CD8-positive, alpha-beta T cell (primary cell): ENCODE measurements at places on chromosomes 3 and 15.

GRCh38 chr15:70605606-70606410, 157.6 kb downstream of the UACA start:
- DNase-seq: no peak

- no peak for DNase-seq
Measured at GRCh38 chr3:1954632-1955031, 144.0 kb upstream of the CNTN4 start.

GRCh38 chr15:96183867-96184266, 146.6 kb upstream of the NR2F2 start:
- DNase-seq: no peak

DNA sequence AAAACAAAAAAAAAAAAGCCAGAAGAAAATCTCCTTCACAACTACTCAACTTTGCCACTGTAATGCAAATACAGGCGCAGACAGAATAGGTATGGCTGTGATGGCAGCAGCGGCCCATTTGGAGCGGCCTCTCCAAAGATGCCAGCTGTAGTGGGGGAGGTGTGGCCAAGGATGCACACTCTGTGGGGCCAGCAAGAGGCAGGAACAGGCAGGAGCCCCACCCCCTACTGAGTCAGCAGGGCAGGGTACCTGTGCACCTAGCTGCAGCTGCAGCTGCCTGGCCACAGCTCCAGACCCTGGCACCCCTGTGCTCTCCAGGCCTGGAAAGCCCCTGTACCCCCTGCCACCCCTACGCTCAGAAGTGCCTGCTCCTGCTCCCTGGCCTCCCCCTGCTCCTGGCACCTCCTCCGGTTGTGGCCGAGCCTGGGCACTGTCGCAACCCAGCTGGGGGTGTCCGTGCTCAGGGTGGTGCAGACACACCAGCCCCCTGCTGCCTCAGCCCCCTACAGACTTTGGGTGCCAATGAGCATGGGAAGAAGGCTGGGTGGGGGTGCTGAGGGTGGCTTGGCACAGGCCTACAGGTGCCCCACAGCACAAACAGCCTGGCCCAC, 312.7 kb downstream of the ULK4 start:
- DNase-seq: no peak

- DNase-seq: no peak
Measured at GRCh38 chr3:129441782-129442181, 1.8 kb downstream of the IFT122 start.

DNA sequence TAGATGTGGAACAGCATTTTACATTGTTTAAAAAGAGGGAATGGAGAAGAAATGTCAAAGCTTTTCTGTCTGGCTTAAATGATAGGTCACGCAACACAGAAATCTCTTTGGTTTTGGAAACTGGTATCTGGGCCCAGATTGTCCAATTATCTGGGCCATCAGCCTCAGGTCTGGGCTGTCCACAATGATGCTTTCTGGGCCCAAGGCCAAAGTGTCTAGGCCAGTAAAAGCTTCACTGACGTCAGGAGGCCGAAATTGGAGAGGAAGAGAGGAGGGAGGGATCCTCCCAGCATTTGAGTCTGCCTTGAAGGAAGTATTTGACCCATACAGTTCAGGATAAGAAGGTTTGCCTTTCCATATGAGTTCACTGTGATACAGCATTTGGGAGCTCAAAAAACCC, 60.7 kb upstream of the ALDH1A3 start:
- no peak for DNase-seq

GRCh38 chr15:92112711-92113110, 259.2 kb downstream of the SLCO3A1 start:
- no peak for DNase-seq

DNA sequence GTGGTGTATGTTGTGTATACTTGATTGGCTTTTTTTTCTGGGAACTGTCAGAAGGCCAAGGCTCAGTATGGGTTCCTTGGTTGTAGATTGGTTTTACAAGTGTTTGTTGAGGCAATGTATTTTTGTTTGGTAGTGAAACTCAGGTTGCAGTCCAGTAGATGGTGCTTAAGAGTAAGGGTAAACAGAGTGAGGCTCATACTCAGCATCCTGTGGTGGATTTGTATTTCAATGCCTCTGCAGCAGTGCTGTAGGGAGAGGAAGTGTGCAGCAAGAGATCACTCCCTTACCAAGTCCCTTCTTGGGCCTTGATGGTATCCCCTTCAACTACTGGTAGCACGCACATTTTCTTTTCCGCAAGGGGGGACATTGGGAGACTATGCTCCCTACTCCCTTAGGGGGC, 428.5 kb upstream of the CNTN3 start:
- DNase-seq: no peak

GRCh38 chr15:70337277-70338186, 239.8 kb upstream of the TLE3 start:
- no peak for DNase-seq

DNA sequence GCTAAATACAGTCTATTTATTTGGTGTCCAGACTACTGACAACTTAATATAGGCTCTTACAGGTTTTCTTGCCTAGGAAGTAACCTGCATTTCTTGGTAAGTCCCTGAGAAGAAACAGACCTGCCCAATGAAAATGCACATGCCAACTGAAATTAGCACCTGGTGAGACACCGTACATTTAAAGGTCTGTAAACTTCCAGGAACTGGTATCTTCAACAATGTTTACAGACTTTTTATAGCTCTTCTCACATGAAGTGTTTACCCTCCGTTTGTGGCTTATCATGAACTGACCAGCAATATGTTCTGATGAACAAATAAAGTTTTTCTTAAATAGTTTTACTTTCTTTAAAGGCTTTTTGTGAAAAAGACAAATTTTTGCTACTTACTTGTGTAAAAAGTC, 93.3 kb downstream of the PCCB start:
- DNase-seq: no peak

- no peak for DNase-seq
Measured at GRCh38 chr3:87333393-87333892, 57.1 kb upstream of the POU1F1 start.

GRCh38 chr3:157921811-157922210, 184.4 kb downstream of the SHOX2 start:
- no peak for DNase-seq

DNA sequence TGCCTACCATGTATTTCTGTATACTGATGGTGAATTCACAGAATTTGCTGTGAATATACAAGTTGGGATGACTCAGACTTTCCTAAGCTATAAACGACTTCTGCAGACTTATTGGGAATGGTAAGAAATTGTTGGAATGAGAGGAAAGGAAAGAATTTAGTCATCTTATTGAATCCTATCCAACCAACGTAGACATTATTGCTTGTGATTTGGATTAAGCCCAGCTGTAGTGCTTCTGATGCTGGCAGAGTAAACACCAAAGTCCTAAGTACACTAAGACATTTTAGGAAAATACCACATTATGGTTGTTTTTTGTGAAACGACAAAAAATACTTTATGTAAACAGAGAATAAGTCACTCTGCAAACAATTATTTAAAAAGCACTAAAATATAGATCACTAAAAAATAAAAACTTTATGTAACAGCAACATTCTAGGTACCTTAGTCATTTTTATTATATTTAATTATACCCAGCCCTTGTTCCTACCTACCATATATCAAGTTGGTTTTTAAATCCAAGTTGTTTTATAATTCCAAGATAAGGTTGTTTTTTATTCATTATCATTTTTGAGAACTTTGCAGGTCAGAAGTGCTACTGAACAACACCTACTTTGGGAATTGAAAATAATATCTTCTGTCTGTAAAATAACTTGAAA, 99.2 kb upstream of the MLF1 start:
- DNase-seq: no peak

- DNase-seq: no peak
Measured at GRCh38 chr3:26202169-26202568, 412.3 kb downstream of the OXSM start.

DNA sequence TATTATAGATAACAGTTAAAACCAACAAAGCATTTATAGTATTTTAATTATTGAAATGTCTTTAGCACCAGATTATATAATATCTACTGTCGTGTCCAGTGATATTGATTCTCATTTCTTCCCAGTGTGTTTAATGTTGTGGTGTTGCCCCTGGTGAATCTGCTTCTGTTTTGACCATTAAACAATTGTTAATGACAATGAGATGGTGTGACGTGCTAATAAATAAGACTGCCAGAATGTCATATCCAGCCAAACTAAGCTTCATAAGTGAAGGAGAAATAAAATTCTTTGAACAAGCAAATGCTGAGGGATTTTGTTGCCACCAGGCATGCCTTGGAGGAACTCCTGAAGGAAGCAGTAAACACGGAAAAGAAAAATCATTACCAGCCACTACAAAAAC, 480.0 kb upstream of the ROBO1 start:
- no peak for DNase-seq
